NCI-H1694 treated with DMSO at 0.1 percent for 48 hours (cell line): ENCODE measurements at places on chromosomes 4 and X.

GRCh38 chr4:58734030-58734674 is 1624.0 kb upstream of the IGFBP7 start:
- DNase-seq, result no peak

- no peak for DNase-seq
These were observed 1191.3 kb upstream of the IGFBP7 start for GRCh38 chr4:58301376-58301999.

GRCh38 chr4:84677995-84678394 is 95.1 kb downstream of the CDS1 start:
- no peak for DNase-seq

- DNase-seq, result no peak
These were observed at the start of gene GLOD5 for GRCh38 chrX:48761674-48762471. GLOD5 (plus strand) TSS chrX:48761747; CDS start chrX:48761791, 44 bp downstream.

DNA sequence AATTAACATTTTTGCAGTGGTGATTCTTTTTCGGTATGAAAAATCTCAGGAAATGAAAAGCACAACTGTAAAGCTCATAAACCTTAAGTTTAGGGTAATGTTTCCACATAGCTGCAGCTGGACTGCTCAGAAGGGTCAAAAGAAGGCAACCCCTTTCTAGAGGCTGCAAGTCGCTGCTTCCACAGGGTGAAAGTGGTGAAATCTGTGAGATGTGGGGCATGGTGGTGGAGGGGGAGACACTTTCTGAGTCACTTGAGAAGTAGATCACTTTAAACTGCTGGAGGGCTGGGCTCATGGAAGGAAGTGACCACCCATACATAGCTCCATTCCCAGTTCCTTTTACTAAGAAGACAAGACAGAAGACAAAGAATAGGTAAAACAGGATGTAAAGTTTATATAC is 8.7 kb downstream of the SFRP2 start:
- DNase-seq, result no peak

- DNase-seq, result no peak
These were observed 67.7 kb downstream of the SLC4A4 start for GRCh38 chr4:71406459-71406963.

- no peak for DNase-seq
These were observed 116.1 kb downstream of the PCDH7 start for GRCh38 chr4:30836231-30836630.

- no peak for DNase-seq
These were observed 2.0 kb upstream of the GPR34 start for GRCh38 chrX:41686788-41687187.

DNA sequence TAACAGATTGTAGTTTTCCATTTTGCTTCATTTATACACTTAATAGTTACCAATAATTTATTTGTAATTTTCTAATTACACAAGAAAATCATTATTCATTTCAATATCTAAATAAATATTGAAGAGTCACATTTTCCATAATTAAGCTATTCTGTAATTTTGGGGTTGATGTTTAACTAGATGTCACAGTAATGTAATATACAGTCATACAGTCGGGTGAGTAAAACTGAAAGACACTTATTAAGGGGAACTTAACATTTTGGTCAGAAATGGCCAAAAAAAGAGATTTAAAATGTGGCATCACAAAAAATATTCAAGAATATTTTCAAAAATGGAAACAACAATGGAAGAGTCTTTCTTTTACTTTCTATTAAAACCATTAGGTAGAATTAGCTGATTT is 1080.3 kb downstream of the ARAP2 start:
- no peak for DNase-seq

- DNase-seq, result no peak
These were observed 95.5 kb downstream of the EIF4E start for GRCh38 chr4:98833384-98833783.

GRCh38 chrX:38438321-38438720 is 85.9 kb downstream of the OTC start:
- DNase-seq, result no peak

- no peak for DNase-seq
These were observed 483.3 kb downstream of the PRR32 start for GRCh38 chrX:127302841-127303240.

- no peak for DNase-seq
These were observed 3.5 kb downstream of the MND1 start for GRCh38 chr4:153348006-153348405.

DNA sequence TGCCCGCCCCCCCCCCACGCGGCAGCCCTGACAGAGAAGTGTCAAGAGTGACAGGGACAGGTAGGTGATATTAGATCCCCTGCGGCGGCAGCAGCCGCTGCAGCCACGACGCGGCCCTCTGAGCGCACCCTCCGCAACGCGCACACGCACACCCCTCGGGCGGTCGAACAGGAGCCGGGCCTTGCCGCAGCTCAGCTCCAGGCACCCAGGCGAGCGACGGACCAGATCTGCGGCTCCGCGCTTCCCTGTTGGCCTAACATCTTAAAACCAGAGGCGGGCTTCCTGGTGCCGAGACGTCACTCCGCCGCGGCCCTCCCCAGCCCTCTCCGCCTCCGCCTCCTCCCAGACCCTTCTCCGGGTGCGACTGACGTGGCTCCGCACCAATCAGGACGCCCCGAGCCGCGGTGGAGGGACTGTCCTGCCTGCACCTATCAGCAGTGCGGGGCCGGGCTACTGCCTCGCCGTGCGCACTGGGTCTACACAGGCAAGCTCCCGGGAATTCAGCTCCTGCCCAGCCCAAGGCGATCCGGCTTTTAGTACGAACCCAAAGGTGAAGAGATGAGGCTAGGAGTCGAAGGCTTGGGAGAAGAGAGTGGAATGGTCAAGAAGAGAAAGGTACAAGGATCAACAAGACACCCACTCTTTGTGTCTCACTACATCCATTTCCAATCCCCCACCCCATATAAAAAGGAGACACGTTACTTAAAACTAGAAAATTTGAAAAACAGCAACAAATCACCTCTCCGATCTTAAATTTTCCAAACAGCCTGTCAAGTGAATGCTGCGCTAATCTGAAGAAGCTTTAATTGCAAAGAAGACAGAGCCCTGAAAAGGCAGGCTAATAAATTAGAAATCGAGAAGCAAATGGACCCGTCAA is at the start of gene PITX2:
Gene PITX2 (minus strand): TSS at position 237 of the 877 bp plus-strand sequence. CDS start 617 bp downstream, outside the sequence.
- DNase-seq, result no peak

- DNase-seq, result no peak
These were observed 50.2 kb downstream of the WDR44 start for GRCh38 chrX:118396113-118396512.

DNA sequence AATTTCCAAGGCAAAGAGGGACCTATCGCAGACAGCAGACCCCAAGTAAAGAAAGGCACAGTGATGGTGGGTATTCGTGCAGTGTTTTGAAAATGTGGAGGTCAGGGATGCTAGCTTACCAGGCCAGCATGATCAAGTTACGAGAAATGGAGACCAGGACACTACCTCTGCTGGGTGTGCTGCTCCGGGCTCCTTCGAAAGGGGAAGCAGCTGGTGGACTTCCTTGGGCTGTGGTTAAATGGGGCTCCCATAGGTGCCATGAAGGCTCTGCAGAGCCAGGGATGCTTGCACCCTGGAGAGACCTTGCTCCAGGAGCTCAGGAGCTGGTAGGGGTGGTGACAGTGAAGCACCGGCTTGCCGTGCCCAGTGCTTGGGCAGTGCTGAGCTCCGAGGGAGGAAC is 68.8 kb downstream of the TBL1X start:
- no peak for DNase-seq

DNA sequence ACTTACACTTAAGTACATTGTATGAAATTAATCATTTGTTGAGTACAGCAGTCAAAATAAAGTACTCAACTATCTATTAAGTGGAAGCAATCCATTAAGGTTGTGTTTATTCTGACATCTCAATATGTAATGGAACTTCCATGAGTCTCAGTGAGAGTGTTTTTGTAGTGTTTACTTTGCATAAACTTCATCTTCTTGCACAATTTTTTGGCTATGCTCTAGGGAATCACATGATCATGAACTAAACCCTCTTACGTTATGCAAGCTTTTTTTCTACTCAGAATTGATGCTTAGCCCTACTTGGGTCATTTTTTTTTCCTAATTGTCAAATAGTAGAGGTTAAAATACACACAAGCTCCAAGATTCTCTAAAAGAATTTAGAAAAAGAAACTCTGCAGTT is 21.1 kb upstream of the PIGA start:
- DNase-seq, result no peak

GRCh38 chrX:112746812-112747595 is 67.3 kb upstream of the LHFPL1 start:
- no peak for DNase-seq

- DNase-seq, result no peak
These were observed 53.8 kb upstream of the HGFAC start for GRCh38 chr4:3387943-3388361.

GRCh38 chrX:50719614-50720013 is 94.4 kb downstream of the SHROOM4 start:
- DNase-seq, result no peak

GRCh38 chr4:6541789-6542188 is 33.2 kb upstream of the MAN2B2 start:
- DNase-seq, result no peak

GRCh38 chrX:67555578-67556203 is 11.9 kb downstream of the AR start:
- no peak for DNase-seq

GRCh38 chrX:110427076-110427475 is 68.4 kb downstream of the RTL9 start:
- no peak for DNase-seq

DNA sequence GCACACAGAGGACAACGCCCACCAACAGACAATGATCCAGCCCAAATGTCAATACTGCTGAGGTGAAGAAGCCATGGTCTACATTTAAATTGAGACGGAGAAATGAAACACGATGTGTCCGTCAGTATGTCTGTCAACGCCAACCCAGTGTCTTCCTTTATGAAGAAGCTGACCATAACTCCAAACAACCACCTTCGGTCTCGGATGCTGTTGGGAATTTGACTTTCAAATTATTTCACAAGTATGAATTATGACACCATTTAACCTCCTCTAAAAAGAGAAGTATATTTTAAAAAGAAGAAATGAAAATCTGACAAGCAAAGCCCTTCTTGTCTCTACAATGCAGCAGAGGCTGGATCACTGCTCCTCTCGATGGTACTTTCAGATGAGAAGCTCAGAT is 123.7 kb upstream of the MAP3K15 start:
- no peak for DNase-seq

DNA sequence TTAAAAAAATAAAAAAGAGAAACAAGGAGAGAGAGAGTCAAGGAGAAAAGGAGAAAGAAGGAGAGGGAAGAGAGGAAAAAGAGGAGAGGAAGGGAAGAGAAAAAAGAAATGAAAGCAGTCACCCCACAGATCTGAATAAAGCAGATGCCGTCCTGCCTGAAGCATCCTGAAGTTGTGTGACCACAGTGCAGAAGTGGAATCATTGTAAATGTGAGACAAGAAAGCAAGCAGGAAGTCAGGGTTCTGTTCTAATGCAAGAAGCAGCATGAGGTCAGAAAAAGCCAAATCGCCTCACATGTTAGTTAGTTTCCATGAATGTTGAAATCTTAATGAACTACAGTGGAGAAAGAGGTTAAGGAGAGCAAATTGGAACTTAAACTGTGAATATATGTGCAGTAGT is 692.5 kb downstream of the CENPC start:
- no peak for DNase-seq

DNA sequence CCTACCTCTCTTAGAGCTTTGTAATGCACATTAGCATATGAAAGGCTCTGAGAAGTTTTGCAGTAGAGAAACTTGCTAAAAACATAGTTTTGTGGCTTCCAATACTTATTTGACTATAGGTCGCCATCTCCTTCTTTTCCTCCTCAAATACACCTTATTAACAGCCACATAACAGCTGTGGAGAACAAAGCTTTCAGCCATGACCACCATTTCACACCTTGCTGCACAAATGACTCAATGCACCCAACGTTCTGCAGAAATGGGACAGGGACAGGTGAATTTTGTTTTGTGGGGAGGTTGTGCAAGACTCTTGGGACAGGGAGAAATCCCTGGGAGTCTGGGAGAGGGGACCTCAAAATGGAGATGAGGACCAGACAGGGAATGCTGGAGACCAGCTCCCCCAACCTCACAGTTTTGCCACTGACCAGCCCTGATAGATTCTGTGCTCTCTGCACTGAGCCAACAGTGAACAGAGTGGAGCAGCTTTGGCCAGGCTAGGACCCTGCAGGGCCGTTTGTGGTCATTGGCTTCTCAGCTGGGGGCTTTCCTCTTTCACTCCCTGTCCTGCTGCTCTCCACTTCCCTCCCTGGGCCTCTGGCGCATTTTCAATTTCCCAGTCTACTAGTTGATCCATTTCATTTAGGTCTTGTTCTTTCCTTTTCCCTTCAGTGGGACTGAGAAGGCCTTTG is 16.6 kb downstream of the FRMPD3 start:
- DNase-seq, result no peak

DNA sequence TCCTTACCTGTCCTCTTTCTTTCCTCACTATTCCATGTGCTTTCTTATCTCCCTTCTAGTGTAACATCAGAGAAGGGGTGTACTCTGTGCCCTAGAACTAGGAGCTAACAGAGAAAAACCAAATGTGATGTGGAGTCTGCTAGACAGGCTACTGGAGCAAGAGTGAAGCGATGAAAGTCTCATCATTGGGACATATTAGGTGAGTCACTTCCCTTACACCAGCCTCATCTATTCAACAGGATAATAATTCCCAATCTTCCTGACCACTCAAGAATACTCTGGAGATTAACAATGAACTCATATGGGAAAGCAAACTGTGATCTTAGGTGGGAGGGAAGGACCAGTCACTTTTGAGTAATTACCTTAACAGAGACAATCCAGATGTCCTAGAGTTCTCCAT is 58.1 kb downstream of the RAB40A start:
- DNase-seq, result no peak

DNA sequence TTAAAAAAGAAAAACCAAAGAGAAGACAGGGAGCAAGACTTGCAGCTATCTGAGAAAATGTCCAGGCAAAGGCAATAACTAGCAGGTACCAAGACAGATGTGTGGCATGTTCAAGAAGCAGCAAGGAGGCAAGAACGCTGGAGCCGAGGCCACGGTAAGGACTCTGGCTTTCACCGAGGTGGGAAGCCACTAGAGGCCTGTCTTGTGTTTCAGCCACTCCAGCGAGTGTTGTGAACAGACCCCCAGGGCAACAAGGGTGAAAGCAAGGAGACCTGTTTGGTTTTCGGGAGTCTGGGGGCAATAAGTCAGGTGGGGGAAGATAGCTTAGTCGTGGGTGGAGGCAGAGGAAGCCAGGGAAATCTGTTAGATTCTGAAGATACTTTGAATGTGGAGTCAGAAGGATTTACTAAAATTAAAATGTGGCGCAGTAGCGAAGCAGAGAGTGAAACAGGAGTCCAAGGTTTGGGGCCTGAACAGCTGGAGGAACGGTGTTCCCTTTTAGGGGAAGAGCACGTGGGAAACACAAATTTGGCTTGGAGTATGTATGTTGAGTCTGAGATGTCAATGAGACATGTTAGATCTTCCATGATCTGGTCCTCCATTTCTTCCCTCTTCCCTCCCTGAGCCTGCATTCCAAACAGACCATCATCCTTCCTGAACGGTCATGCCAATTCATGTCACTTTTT is 3.1 kb downstream of the WDR1 start:
- no peak for DNase-seq

- no peak for DNase-seq
These were observed 66.6 kb downstream of the INTS12 start for GRCh38 chr4:105641845-105642244.

- no peak for DNase-seq
These were observed 59.8 kb downstream of the ARSJ start for GRCh38 chr4:113919611-113920010.
